Upper lobe of left lung (tissue), 6 donors: ENCODE measurements at places on chromosomes 2 and 18.

DNA sequence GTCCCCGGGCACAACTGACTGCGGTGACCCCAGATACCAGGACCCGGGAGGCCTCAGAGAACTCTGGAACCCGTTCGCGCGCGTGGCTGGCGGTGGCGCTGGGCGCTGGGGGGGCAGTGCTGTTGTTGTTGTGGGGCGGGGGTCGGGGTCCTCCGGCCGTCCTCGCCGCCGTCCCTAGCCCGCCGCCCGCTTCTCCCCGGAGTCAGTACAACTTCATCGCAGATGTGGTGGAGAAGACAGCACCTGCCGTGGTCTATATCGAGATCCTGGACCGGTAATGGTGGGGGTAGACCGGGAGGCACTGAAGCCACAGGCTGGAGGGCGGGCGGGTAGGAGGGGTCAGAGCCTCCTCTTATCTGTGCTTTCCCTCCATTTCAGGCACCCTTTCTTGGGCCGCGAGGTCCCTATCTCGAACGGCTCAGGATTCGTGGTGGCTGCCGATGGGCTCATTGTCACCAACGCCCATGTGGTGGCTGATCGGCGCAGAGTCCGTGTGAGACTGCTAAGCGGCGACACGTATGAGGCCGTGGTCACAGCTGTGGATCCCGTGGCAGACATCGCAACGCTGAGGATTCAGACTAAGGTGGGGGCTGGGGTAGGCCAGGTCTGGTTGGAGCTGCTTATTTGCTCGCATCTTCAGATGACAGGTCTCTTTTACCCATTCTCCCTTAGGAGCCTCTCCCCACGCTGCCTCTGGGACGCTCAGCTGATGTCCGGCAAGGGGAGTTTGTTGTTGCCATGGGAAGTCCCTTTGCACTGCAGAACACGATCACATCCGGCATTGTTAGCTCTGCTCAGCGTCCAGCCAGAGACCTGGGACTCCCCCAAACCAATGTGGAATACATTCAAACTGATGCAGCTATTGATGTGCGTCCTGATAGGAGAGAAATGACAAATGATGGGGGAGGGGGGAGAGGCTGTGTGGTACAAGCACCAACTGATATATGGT, 780 bp downstream of the HTRA2 start:
- peak; percentile 91 for DNase-seq

GRCh38 chr2:132577686-132578085, 92.3 kb downstream of the LYPD1 start:
- DNase-seq, result no peak

GRCh38 chr2:238336151-238336550, 15.8 kb downstream of the TRAF3IP1 start:
- no peak for DNase-seq

DNA sequence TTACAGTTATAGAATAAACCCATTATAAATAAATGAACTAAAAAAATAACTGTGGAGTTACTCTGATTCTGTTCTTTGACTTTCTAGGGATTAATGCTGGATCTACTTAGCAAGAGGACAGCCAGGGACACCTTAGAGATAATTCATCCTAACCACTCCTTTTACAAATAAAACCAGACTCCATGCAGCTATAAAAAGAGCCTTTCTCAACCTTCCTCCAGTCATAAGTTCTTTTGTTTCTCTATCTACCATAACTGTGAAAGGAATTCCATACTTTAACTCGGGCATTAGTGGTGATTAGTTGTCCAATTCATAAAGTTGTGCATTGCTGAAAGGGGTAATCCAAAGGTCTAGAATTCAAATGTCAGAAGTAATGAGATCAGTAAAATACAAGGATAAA, 682.4 kb downstream of the DPP10 start:
- DNase-seq, result no peak

- no peak for DNase-seq
Observed at GRCh38 chr2:68833162-68833561, 38.0 kb downstream of the BMP10 start.

DNA sequence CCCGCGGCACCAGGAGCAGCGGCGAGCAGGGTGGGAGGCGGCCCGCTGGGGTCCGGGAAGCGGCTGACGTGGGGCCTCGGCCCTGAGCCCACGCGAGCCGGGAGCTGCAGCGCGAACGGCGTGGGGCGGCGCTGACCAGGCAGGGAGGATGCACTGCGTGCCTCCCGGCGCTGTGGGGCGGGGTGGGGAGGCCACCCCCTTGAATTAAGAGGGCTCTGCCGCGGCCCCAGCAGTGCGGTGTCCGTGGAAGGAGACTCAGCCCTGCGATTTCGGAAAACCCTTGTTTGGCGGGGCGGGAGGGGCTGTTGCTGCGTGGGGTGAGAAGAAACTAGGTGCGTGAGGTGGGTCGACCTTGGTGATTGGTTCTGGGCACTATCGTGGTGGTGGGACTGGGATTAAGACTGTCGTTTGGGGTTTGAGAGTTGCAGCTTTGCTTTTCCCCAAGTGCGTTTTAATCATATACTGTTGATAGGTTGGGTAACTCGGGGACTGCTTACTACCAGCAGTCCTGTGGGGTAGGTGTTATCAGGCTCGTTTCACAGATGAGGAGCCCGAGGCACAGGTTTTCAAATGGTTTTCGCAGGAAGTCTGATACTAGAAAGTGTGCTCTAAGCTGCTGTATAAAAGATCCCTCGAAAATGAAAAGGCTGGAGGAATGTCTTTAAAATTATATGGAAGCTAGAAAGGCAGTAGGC, 722 bp downstream of the ACSL3 start:
- DNase-seq, result no peak
